ENCODE measurements at places on chromosomes 11 and 22. TPM values are rescaled to one million over a fixed set of nuclear protein-coding genes. Genes with fewer than 3 reads are reported as not detected.

PNPLA3 gene
- 10.8 TPM for total RNA-seq

MRGPRF gene
- total RNA-seq, result 4.1 TPM

EFCAB6 gene
- total RNA-seq, result 1.6 TPM

TST gene
- total RNA-seq, result 32.2 TPM

PLA2G6 gene
- total RNA-seq, result 9.7 TPM

CCDC89 gene
- total RNA-seq, result 0.30 TPM

PTDSS2 gene
- 40.3 TPM for total RNA-seq

DLG2 gene
- 2.8 TPM for total RNA-seq

GRCh38 chr11:68467201-68467834 lies 6.8 kb downstream of the PPP6R3 start:
- no peaks in the 10 kb centered on the region for H3K36me3 ChIP-seq
- no peaks in the 10 kb centered on the region for H3K27me3 ChIP-seq
- no peak for DNase-seq

DNA sequence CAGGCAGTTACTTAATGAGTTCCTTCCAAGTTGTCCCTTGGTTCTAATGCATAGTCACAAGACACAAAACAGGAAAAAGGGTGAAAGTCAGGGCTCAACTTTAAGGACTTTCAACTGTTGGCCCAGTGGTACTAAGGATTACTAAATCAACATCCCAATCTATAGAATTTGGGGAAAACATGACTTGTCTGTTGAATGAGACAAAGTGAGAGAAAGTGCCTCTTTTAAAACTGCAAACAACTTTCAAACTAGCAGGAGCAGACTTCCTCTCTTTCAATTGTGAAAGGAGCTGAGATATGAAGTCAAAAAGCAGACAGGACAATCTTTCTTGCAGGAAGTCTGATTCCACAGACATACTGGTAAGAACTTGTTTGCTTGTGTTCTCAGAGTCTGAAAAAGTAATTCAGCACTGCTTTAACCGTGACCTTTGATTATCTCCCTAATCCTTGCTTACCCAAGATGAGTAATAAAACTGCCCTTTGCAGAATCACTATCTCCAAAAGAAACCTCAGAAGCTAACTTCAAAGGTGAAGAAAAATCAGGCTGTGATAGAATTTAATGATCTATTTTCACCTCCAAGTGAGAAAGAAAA lies 960.7 kb upstream of the RAG2 start:
- no peak overlapping the region for H3K4me3 ChIP-seq
- H3K4me1 ChIP-seq, result peaks cover 3% of the 10 kb centered on the region
- no peak for DNase-seq
- no peaks in the 10 kb centered on the region for H3K36me3 ChIP-seq

GRCh38 chr11:101553891-101554292 lies 29.9 kb downstream of the TRPC6 start:
- no peak overlapping the region for H3K27ac ChIP-seq
- no peak overlapping the region for H3K4me3 ChIP-seq
- no peaks in the 10 kb centered on the region for H3K36me3 ChIP-seq
- no peak for DNase-seq
- no peaks in the 10 kb centered on the region for H3K27me3 ChIP-seq
- H3K4me1 ChIP-seq, result no peaks in the 10 kb centered on the region

GRCh38 chr11:7522121-7522520 lies 8.3 kb downstream of the PPFIBP2 start:
- H3K27ac ChIP-seq, result no peak overlapping the region
- H3K4me3 ChIP-seq, result no peak overlapping the region

GRCh38 chr11:34488855-34489557 lies 24.6 kb downstream of the ELF5 start:
- H3K4me1 ChIP-seq, result no peaks in the 10 kb centered on the region
- no peaks in the 10 kb centered on the region for H3K27me3 ChIP-seq
- H3K36me3 ChIP-seq, result no peaks in the 10 kb centered on the region
- no peak overlapping the region for H3K4me3 ChIP-seq
- H3K27ac ChIP-seq, result no peak overlapping the region
- DNase-seq, result no peak

Measured in astrocyte (in vitro differentiated cells and primary cell).